NAMALWA (cell line): ENCODE measurements at places on chromosomes 6 and 20.

DNA sequence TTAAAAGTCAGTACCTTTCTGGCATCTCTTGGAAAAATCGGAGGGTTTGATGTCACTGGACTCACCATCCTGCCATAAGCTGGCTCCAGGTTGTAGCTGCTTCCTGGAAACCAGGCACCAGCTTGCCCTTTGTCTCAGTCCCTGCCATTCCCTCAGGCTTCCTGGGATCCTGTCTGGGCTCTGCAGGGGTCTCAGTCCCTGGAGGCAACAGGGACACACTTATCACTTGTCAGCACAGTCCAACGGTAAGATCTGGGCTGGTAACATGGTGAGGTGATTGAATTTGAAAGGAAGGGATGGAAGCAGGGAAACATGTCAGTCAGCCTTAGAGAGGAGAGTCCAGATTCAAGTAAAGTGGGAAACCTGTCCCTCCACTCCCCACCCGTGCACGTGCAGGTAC is 147.6 kb upstream of the ECI2 start:
- DNase-seq, result no peak

DNA sequence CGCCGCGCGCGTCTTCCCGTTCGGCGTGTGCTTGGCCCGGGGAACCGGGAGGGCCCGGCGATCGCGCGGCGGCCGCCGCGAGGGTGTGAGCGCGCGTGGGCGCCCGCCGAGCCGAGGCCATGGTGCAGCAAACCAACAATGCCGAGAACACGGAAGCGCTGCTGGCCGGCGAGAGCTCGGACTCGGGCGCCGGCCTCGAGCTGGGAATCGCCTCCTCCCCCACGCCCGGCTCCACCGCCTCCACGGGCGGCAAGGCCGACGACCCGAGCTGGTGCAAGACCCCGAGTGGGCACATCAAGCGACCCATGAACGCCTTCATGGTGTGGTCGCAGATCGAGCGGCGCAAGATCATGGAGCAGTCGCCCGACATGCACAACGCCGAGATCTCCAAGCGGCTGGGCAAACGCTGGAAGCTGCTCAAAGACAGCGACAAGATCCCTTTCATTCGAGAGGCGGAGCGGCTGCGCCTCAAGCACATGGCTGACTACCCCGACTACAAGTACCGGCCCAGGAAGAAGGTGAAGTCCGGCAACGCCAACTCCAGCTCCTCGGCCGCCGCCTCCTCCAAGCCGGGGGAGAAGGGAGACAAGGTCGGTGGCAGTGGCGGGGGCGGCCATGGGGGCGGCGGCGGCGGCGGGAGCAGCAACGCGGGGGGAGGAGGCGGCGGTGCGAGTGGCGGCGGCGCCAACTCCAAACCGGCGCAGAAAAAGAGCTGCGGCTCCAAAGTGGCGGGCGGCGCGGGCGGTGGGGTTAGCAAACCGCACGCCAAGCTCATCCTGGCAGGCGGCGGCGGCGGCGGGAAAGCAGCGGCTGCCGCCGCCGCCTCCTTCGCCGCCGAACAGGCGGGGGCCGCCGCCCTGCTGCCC is 1.1 kb downstream of the SOX4 start:
- peak; percentile 48 for DNase-seq

- DNase-seq, result no peak
Observed at GRCh38 chr6:34383161-34383631, 9.3 kb downstream of the NUDT3 start.

DNA sequence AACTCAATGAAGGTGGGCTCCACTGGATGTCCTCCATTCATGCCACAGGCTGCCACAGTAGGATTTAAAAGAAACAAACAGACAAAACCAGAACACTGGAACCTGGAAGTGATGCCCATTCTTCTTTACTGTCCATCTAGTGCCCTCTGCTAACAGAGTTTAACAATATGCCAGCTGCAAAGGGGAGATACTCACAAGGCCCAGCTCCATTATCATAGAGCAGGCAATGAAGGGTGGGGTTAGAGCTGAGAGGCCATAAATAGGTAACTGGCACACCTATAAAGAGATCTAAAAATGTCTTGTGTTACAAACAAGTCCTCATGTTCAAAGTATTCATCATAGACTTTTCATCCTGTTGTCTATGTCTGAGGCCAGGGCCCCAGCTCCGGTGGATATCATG is 75.6 kb downstream of the SOD2 start:
- DNase-seq, result no peak

GRCh38 chr6:23905133-23905815 is 220.7 kb upstream of the NRSN1 start:
- no peak for DNase-seq

- no peak for DNase-seq
Observed at GRCh38 chr6:168589275-168589674, 148.3 kb downstream of the SMOC2 start.

DNA sequence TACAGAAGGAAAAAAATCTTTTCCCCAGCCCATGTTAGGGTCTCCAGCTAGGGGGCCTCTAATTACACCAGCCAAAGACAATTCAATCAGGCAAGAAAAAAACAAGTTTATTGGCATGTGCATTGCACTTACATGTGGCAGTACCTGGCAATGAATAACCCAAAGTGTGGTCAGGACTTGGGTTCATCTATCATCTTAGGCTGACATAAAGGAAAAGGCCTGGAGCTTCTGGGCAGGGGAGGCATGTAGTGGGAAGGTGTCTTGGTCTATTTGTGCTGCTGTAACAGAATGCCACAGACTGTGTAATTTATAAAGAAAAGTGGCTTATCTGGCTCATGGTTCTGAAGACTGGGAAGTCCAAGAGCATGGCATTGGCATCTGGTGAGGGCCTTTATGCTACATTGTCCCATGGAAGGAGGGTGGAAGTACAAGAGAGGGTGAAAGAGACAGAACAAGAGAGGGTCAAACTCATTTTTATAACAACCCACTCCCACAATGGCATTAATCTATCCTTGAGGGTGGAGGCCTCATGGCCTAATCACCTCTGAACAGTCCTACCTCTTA is 4.4 kb upstream of the PYGB start:
- DNase-seq, result no peak

DNA sequence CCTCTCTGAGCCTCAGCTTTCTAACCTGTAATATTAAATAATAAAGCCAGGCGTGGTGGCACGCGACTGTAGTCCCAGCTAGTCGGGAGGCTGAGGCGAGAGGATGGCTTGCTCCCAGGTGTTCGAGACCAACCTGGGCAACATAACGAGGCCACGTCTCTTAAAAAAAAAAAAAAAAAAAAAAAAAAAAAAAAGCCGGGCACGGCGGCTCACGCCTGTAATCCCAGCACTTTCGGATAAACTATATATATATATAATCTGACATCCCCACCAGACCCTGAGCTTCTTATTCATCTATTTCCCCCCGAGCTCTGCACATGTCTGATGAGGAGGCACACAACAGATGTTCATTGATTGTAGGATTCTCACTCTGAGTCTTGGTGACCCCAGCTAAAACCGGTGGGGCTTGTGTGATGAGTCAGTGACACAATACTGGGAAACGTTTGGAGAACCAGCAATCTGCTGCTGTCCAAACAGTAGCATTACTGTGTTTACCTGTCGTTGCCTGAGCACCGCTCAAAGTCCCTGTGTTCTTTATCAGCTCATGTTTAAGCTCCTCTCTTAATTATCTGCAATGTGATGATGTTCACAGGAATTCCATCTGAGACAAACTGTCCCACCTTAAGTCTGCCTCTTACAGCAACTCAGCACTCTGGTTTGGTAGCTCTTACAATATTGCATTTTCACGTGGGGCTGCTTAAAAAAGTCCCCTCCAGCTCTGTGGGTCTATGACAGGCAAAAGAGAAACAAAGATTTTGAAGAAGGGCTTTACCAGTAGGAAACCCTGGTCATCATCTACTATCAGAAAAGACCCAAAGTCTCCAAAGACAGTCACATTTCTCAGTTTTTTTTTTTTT is 1.0 kb upstream of the SPATA2 start:
- DNase-seq, result peak; percentile 30

DNA sequence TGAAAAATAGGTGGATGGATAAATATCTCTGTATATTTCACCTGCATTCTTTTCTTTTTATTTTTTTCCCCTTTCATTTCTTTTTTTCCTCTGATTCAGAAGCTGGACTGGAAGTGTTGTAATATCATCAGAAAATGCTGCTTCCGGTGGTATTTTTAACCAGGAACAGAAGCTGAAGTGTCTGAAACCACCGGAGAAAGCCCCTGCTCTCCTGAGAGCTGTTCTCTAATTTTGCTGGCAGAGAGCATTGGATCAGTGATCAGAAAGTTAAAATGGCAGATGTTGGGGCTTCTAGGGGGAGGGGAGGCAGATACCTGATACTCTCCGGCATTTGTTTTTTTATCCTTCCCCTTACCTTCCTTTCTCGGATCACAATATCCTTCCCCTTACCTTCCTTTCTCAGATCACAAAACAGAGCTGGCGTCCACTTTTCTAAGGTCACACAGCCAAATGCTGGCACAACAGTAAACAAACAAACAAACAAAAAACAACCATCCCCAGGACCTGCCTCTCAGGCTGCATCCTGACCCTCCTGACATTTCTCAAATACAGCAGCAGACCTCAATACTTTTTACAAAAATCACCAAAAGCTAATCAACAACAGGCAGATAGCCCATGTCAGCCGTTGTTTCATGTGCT is 143.2 kb upstream of the ZNF217 start:
- no peak for DNase-seq

DNA sequence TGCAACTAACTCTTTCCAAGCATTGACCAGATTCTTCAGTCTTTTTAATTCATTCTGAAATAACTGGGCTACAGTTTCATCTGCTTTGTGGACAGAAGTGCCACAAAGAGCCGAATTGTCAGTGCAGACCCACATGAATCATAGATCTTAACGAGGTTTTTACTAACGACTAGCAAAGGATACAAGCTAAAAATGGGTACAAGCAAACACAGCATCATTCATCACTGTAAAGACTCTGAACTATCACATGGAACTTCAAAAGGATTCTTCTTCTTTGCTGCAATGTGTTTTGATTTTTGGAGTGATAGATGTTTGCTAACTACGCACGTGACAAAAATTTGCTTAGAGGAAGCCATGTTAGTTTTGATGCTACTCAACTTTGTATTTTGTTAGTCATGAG is 227.1 kb downstream of the ESR1 start:
- DNase-seq, result no peak

GRCh38 chr20:36770680-36771079 is 2.9 kb downstream of the DSN1 start:
- DNase-seq, result no peak

DNA sequence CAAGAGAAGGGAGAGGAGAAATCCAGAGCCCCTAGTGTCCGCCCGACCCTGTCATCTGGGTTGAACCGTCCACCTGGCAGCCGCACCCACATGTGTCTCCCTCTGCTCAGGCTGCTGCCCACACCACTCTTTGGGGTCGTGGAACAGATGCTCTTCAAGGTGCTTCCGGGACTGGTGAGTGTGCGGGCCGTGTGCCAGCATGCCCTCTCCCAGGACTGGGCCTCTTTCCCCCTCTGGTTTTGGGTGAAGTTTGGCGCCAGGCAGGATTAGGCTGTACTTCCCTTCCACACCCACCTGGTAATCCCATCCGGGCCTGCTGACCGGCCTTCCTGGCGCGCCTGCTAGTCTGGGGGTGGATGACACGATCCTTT is 7.9 kb downstream of the BPIFB3 start:
- DNase-seq, result no peak

GRCh38 chr6:79048611-79049010 is 29.4 kb downstream of the PHIP start:
- peak; percentile 55 for DNase-seq

- no peak for DNase-seq
Observed at GRCh38 chr6:41718828-41719227, 16.6 kb downstream of the TFEB start.

GRCh38 chr6:97917369-97917768 is 634.4 kb upstream of the MMS22L start:
- no peak for DNase-seq

GRCh38 chr6:127576874-127577273 is at the start of gene C6orf58:
C6orf58 (plus strand) TSS chr6:127577174; CDS start chr6:127577186, 12 bp downstream.
- DNase-seq, result no peak

DNA sequence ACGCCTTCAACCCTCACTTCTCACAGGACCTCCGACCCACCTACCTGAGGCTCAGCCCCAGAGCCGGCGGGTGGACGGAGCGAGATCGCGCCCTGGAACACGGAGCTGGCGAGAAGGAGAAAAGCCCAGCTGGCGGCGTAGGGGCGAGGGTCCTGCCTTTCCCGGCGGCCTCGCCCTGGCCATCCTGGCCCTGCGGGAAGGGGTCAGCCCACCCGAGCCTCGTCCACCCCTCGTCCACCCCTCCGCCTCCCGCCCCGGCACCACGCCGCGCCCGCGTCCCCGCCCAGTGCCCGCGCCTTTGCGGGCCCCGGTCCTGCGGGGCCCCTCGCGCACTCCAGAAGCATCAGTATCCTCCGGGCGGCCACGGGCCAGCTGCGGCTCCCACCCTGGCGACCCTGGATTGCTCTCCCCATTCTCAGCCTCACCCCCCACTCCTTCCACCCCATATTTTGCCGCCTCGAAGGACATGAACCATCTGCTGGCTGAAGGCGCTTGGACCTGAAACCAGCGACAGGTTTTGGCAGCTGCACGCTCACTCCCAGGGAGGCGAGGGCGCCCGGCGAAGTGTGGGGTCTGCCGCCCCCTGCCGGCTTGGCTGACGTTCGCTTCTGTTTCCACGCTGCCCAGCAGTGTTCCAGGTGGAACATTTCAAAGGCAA is 65.1 kb downstream of the PLG start:
- peak; percentile 61 for DNase-seq

DNA sequence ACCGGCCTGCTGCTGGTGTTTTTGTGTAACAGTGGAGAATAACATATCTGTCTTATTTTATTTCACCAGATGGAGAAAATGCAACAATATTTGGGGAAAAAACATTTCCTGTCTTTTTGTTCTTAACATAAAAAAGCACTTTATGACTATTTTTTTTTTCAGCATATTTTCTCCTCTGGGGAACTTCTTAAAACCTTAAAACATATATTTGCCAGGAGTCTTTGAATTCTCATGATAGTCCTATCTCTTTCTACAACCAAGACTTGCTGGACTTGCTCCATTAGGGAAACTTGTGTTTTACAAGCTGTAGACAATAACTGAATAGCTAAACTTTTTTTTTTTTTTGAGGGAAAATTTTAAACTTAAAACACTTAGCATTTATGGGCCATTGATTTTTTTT is 98.6 kb upstream of the PRDM1 start:
- no peak for DNase-seq

GRCh38 chr6:159376516-159377158 is 207.4 kb downstream of the FNDC1 start:
- DNase-seq, result no peak
